HCEC 1CT (cell line): ENCODE measurements at places on chromosomes 13 and 19.

DNA sequence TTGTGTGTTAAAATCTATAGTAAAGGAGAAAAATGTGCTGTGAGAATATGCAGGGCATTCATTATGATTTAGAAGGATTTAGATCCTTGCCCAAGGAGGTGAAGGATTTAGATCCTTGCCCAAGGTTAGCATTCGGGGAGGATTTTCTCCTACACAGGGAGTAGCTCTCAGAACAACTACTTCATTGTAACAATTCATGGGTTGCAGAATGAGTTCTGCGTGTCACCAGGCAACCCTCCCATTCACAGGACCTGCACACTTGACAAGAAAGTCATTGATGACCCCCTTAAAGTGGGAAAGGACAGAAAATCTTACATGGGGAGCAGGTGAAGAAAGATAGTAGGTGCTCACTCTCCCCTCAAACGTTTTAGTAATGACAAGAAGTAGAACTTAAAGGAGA is 167.1 kb upstream of the MAB21L1 start:
- DNase-seq: no peak

GRCh38 chr19:34345947-34346351 is 19.0 kb upstream of the GPI start:
- peak; percentile 53 for DNase-seq

DNA sequence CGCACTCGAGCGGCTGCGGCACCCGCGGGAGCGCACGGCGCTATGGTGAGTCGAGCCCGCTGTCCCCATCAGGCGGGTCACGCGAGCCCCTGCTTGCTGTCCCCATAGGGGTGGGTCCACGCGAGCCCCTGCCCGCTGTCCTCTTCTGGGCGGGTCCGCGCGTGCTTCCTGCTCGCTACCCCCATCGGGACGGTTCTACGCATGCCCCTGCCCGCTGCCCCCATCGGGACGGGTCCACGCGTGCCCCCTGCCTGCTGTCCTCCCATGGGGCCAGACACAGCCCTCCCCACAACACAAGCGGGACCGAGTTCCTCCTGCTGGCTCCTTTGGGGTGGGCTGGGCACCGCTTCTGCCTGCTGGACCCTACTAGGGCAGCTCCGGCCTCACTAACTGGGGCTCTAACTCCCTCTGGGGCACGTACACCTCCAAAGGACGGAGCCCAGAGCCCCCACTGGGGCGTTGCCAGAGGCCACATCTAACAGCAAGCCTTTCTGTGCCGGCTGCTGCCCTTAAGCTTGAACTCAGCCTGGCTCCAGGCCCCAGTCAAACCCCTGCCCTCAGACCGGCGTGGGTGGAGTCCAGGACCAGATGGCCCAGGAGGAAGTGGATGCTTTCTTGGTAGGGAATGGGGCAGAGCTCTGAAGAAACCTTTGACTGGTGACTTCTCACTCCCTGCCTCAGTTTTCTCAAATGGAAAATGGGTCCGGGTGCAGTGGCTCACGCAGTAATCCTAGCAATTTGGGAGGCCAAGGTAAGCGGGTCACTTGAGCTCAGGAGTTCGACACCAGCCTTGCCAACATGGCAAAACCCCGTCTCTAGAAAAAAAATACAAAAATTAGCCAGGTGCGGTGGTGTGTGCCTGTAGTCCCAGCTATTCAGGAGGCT is 722 bp downstream of the COLGALT1 start:
- DNase-seq: peak; percentile 77

- DNase-seq: peak; percentile 68
Measured at GRCh38 chr19:16041299-16041990, 34.9 kb upstream of the TPM4 start.

- no peak for DNase-seq
Measured at GRCh38 chr13:38879278-38879677, 111.4 kb downstream of the STOML3 start.

- DNase-seq: no peak
Measured at GRCh38 chr13:54875111-54875510, 1846.5 kb downstream of the OLFM4 start.
